Lung (tissue), 17 donors: ENCODE measurements at places on chromosomes 6 and 20.

GRCh38 chr20:37907677-37908401, 4.9 kb downstream of the VSTM2L start:
- no peak overlapping the region for H3K27ac ChIP-seq
- no peak overlapping the region for H3K4me3 ChIP-seq
- H3K4me1 ChIP-seq, result no peaks in the 10 kb centered on the region

DNA sequence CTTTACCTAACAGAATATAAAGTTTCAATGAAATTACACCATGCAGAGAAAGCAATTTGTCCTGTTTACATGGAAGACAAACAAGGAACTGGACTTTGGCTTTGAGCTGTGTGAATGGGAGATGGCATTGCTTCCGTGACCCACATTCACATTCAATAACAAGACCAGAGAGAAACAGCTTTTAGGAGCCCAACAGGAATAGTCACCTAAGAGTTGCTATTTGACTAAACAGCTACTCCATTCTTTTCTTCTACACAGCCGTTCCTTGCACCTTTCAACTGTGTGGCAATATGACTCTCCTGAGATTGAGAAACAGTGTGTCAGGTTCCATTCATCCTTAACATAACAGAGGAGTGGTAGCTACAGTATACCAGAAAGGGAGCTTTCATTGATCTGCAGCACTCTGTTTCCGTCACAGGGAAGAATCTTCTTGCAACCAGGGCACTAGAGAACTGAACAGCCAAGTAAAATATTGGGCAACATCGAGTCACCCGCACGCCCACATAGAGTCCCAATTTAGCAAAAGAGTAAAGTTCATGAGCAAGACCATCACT, 355.1 kb downstream of the HAO1 start:
- H3K27ac ChIP-seq, result no peak overlapping the region
- no peaks in the 10 kb centered on the region for H3K4me1 ChIP-seq
- no peak for DNase-seq
- H3K27me3 ChIP-seq, result no peaks in the 10 kb centered on the region

- H3K27ac ChIP-seq, result no peak overlapping the region
- H3K4me3 ChIP-seq, result no peak overlapping the region
- DNase-seq, result no peak
- H3K36me3 ChIP-seq, result no peaks in the 10 kb centered on the region
- H3K27me3 ChIP-seq, result no peaks in the 10 kb centered on the region
Observed at GRCh38 chr20:58399926-58400325, 10.9 kb downstream of the VAPB start.

GRCh38 chr6:138891255-138891986, 95.5 kb downstream of the ECT2L start:
- no peaks in the 10 kb centered on the region for H3K27me3 ChIP-seq
- no peaks in the 10 kb centered on the region for H3K36me3 ChIP-seq
- no peaks in the 10 kb centered on the region for H3K4me1 ChIP-seq
- DNase-seq, result no peak
- H3K4me3 ChIP-seq, result no peak overlapping the region
- H3K27ac ChIP-seq, result no peak overlapping the region

DNA sequence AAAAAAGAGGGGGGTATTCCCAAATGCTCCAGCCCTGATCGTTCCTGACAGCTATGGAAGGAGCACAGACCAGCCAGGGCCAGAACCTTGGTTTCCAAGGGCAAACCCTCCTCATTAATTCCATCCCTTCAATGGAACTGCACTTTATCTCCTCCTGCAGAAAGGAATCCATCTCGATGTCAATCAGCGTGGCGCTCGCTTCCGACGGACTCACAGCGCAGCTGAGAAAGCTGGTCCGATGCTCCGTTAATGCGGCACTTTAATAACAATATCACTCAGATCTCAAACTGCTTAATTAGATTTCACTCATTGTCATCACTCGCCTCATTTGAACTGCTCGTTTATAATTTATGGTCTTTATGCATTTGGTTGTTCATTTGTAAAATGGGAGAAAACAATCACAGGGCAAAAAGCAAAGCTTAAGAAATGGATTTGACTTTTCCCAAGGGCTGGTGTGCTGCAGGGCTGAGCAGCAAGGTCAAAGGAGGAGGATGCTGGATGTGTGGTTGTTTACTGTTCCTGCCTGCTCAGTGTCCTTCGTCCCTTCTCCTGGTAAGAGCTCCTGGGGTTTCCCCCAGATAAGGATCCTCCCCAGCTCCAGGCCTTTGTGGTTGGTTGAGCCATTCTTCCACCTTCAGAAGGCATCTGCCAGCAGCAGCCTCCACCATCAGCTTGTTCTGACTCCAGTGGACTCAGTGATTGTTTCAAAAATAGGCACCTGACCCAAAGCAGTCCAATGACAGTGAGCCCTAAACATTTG, 152.7 kb downstream of the ANKRD60 start:
- H3K27me3 ChIP-seq, result no peaks in the 10 kb centered on the region
- H3K4me3 ChIP-seq, result no peak overlapping the region
- no peak overlapping the region for H3K27ac ChIP-seq
- H3K36me3 ChIP-seq, result no peaks in the 10 kb centered on the region

DNA sequence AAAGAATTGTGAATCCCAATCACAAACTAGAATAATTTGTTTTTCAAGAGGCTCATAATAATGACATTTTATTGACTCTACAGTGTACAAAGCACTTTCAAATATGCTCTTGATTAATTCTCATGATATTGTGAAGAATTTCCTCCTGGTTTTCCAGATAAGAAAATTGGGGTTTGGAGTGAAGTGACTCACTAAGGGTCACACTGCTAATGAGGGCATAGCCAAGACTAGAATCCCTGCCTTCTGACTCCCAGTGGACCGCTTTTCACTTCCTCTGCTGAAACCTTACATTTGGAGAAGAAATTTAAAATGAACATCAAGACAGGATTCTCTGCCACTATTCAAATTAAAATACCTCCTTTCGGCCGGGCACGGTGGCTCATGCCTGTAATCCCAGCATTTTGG, 38.3 kb upstream of the LTV1 start:
- no peak overlapping the region for H3K27ac ChIP-seq
- DNase-seq, result no peak
- H3K36me3 ChIP-seq, result peaks cover 11% of the 10 kb centered on the region

- no peaks in the 10 kb centered on the region for H3K36me3 ChIP-seq
- no peaks in the 10 kb centered on the region for H3K27me3 ChIP-seq
- H3K4me3 ChIP-seq, result no peak overlapping the region
- no peak overlapping the region for H3K27ac ChIP-seq
- DNase-seq, result no peak
Observed at GRCh38 chr6:90695316-90695715, 108.4 kb upstream of the MAP3K7 start.

DNA sequence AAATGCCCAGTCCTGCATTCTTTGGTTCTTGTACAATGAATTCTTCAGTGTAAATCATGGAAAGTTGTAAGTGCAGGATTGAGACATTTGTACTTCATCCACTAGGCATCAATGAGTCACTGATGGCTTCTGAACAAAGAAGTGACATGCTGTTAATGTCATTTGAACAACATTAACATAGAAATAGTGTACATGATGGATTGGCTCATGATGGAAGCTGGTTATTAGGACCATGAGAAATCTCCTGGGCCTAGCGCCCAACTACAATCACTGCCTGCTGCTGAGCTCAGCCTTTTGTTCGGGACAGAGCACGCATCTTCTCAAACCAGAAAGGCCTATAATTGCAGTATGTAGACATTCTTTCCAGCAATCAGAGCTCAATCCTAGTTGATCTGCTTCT, 316.8 kb upstream of the TSHZ2 start:
- DNase-seq, result peak; percentile 89
- H3K36me3 ChIP-seq, result no peaks in the 10 kb centered on the region
- no peaks in the 10 kb centered on the region for H3K27me3 ChIP-seq
- H3K4me3 ChIP-seq, result no peak overlapping the region

DNA sequence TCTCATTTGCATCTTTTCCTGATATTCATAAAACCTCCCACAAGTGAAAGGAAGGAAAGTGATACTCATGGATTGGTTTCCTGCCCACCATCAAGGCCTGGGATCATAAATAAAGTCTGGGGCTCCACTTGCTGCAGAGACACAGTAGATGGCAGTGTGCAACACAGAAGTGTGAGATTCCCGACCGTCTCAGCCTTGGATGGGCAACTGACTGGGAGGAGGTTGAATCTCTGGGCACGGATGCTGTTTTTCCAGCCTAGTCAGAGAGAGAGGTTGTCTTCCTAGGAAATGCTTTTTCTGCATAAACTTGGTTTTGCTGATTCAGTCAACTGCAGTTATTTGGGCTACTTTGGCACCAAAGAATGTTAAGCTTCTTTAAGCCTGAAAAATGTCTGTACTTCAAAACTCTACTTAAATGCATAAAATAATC, 9.9 kb upstream of the RFPL4B start:
- H3K4me1 ChIP-seq, result no peaks in the 10 kb centered on the region
- no peak overlapping the region for H3K27ac ChIP-seq
- H3K4me3 ChIP-seq, result no peak overlapping the region
- peak; percentile 78 for DNase-seq
- no peaks in the 10 kb centered on the region for H3K36me3 ChIP-seq

- H3K27me3 ChIP-seq, result peaks cover 5% of the 10 kb centered on the region
- no peak for DNase-seq
- no peaks in the 10 kb centered on the region for H3K36me3 ChIP-seq
- H3K27ac ChIP-seq, result no peak overlapping the region
Observed at GRCh38 chr20:37566590-37567330, 39.1 kb upstream of the BLCAP start.

GRCh38 chr6:27251112-27251605, 3.7 kb downstream of the PRSS16 start:
- no peaks in the 10 kb centered on the region for H3K36me3 ChIP-seq
- H3K4me1 ChIP-seq, result no peaks in the 10 kb centered on the region
- DNase-seq, result peak; percentile 60
- H3K27ac ChIP-seq, result no peak overlapping the region

GRCh38 chr6:152207915-152208714, 400.6 kb downstream of the ESR1 start:
- peaks cover 21% of the 10 kb centered on the region for H3K36me3 ChIP-seq
- H3K4me3 ChIP-seq, result no peak overlapping the region
- no peaks in the 10 kb centered on the region for H3K27me3 ChIP-seq
- H3K4me1 ChIP-seq, result no peaks in the 10 kb centered on the region
- DNase-seq, result no peak

- H3K27me3 ChIP-seq, result no peaks in the 10 kb centered on the region
- no peaks in the 10 kb centered on the region for H3K36me3 ChIP-seq
- no peaks in the 10 kb centered on the region for H3K4me1 ChIP-seq
- no peak overlapping the region for H3K4me3 ChIP-seq
- H3K27ac ChIP-seq, result no peak overlapping the region
Observed at GRCh38 chr6:11552442-11552841, 14.9 kb downstream of the TMEM170B start.

DNA sequence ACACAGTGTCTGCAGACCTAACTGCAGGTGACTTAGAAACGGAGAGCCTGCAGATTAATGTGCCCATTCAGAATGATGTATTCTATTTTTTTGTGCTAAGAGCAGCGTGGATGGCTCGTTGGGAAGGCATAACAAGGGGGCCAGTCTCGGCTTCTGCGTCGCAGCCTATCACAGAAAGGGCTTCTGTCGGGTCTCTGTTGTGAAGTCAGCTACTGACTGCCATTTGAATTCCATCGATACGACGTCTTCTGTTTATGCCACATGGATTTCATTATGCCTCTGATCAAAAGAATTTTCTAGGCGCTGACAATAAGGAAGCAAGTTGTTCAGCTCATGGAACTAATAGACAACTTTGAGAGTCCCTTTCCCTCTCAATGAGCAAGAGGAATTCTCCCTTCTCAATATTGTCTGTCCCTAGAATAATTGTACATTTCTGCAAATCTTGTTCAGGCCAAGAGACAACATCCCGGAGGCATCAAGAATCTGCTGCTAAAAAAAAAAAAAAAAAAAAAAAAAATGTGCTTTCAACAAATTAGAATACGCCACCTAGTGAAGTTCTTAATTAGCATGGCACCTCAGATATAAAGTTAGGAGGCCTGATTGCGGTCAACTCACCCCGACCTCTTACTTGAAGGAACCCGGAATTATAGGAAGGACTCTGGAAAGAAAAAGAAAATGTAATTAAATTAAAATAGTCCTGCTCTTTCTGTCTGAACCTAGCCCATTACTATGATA, 223.9 kb downstream of the TSHZ2 start:
- H3K27ac ChIP-seq, result no peak overlapping the region
- peak; percentile 29 for DNase-seq
- H3K36me3 ChIP-seq, result no peaks in the 10 kb centered on the region
- H3K4me1 ChIP-seq, result no peaks in the 10 kb centered on the region
- no peak overlapping the region for H3K4me3 ChIP-seq
- H3K27me3 ChIP-seq, result no peaks in the 10 kb centered on the region

DNA sequence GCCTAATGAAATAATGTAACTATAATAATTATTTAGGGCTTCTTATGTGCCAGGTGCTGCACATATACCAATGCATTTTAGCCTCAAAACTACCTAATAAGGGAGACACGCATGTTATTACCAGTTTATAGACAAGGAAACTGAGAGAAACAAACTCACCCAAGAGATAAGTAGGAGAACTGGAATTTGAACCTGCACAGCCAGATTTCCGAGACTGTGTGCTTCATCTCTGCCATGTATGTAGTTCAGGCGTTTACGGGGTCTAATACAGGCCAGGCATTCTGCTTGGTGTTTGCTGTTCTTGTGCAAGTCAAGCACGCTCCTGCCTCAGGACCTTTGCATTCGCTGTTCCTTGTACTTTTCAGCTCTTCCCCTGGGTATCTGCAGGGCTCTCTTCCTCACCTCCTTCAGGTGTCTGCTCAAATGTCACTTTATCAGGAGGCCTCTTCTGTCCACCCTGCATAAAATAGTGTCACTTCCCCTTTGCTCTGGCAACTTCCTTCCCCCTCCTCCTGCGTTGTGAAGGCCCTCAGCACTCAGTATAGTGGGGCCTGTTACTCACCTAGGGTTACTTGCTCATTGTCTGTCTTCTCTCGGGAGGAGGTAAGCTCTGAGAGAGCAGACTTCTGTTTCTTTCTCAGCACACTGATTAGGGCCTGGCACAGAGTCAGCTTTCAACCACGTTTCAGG, 6.1 kb upstream of the NSFL1C start:
- H3K4me3 ChIP-seq, result no peak overlapping the region
- H3K27ac ChIP-seq, result peak overlapping the region; percentile 15
- DNase-seq, result no peak
- peaks cover 3% of the 10 kb centered on the region for H3K27me3 ChIP-seq
- H3K36me3 ChIP-seq, result no peaks in the 10 kb centered on the region
- H3K4me1 ChIP-seq, result no peaks in the 10 kb centered on the region

DNA sequence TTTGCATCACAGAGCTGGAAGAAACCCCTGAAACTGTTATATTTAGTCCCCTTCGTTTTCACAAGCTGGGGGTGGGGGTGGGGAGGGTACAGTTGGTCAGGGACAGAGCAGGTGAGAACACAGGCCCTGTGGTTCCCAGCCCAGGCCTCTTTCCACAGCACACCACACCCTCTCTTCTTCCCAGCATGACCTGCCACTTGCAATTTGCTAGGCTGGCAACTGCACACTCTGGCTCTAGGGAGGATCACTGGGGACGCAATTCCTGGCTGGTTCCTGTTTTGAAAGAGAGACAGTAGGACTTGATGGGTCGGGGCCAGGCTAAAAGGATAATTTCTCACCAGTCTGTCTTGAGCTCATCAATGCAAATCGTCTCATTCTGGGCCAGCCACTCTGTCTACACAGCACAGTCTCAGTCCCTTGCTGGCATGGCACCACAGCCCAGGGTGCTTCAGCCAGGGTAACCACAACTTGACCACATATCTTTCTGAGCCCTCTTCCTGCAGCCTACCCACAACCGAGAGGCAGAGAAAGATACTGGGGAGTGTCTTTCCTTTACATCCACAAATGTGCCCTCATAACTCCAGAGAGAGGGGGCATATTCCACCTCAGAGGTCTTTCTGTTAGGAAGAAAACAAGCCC, 41.7 kb upstream of the EMILIN3 start:
- H3K4me3 ChIP-seq, result no peak overlapping the region
- no peak overlapping the region for H3K27ac ChIP-seq
- H3K4me1 ChIP-seq, result no peaks in the 10 kb centered on the region
- DNase-seq, result no peak
- H3K27me3 ChIP-seq, result no peaks in the 10 kb centered on the region
- peaks cover 77% of the 10 kb centered on the region for H3K36me3 ChIP-seq
